Activated T-cell treated with anti-CD3 and anti-CD28 coated beads, Interleukin-2, amount 50 U/mL, for 48 hours (primary cell): ENCODE measurements at places on chromosomes 1 and 21.
A peak's percentile ranks its signal among the peaks of the same experiment; 100 is the strongest.

- DNase-seq = no peak
Observed at GRCh38 chr1:69568421-69569174, 876 bp downstream of the LRRC7 start.

DNA sequence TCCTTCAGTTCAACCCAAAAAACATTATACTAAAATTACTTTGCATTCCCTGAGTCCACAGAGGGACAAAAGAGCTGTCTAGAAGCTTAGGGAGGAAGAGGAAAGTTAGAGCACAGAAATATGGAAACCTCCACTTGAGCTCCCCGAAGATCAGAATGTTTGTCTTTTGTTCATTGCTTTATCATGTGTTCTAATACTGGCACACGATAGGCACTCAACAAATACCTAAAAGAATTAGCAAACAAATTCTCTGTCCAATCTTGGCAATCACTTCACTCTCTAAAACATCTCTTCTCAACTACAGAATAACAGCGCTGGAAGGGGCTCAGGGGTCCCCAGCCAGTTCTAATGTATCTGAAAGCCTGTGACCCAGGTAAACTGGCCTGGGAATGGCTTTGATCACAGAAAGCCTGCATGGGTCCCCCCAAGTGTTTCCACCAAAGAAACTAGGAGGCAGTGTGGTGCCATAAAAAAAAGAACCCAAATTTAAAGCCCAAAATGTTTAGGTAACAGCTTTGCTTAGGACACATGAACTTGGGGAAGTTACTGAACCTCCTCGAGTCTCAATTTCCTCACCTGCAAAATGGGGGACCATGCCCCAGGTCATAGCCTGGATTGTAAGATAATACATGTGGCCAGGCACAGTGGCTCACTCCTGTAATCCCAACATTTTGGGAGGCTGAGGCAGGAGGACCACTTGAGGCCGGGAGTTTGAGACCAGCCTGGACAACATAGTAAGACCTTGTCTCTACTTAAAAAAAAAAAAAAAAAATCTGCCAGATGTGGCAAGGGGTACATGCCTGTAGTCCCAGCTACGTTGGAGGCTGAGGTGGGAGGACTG lies 45.8 kb downstream of the SSBP3 start:
- DNase-seq = no peak

- no peak for DNase-seq
Observed at GRCh38 chr1:77081834-77082233, 137.4 kb downstream of the PIGK start.

GRCh38 chr1:235014756-235015155 lies 113.9 kb downstream of the TOMM20 start:
- peak; percentile 18 for DNase-seq

DNA sequence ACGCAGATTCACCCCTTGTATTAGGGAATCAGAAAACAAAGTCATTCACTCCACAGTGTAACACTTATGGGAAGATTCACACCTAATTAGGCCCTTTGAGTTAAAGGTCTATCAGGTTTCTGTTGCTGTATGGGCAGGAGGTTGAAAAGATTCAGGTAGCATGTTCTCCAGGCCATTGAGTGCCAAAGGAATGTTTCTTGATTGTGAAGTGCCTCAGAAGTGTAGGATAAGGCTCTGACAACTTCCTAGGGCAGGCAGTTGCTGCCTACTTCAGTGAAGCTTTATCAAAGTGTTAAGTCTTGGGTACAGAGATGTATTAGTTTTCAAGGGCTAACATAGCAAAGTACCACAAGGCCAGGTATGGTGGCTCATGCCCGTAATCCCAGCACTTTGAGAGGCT lies 48.7 kb upstream of the RGS18 start:
- no peak for DNase-seq

DNA sequence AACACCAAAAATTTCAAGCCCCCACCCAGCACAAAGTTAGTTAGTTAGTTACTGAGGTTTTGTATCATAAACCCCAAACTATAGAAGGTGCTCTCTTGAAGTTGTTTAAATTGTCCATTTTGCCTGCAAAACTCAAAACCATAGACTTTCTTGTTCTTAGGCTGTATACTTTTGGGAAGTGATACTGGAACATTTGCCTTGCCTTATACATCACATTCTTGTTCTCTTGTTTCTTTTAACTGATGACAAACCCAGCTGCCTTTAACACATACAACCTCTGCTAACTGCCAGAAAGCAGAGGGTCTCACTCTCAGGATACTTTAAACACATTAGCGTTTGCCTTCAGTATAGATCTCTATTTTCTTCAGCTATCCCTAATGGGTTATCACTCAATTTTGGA lies 570.5 kb downstream of the MRPL39 start:
- no peak for DNase-seq

DNA sequence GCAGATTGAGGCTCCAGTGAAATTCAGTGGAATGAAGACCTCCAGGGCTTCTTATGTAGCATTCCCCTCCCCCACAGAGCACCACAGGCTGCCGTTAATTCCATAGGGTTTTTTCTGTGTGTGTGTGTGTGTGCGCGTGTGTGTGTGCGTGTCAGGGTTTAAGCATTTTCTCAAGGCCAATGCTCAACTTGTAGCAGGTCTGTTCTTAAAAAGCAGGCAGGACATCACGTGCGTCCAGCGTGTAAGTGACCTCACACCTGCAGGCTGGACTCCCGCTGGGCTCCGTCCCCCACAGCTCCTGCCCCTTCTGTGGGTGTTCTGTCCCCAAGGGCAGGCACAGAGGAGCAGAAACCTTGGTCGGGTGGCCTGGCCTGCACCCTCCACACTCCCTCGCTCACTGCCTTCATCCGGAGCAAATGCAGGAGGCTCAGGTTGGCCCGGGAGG lies 5.3 kb downstream of the PRDM16 start:
- DNase-seq = no peak

GRCh38 chr1:246160374-246160773 lies 346.7 kb downstream of the SMYD3 start:
- DNase-seq = no peak

- DNase-seq = no peak
Observed at GRCh38 chr1:240491156-240491555, 120.8 kb downstream of the GREM2 start.
